MV-4-11 (cell line): ENCODE measurements at places on chromosomes 13 and 19.

GRCh38 chr13:100280681-100281080 is 191.8 kb downstream of the PCCA start:
- no peak for DNase-seq

DNA sequence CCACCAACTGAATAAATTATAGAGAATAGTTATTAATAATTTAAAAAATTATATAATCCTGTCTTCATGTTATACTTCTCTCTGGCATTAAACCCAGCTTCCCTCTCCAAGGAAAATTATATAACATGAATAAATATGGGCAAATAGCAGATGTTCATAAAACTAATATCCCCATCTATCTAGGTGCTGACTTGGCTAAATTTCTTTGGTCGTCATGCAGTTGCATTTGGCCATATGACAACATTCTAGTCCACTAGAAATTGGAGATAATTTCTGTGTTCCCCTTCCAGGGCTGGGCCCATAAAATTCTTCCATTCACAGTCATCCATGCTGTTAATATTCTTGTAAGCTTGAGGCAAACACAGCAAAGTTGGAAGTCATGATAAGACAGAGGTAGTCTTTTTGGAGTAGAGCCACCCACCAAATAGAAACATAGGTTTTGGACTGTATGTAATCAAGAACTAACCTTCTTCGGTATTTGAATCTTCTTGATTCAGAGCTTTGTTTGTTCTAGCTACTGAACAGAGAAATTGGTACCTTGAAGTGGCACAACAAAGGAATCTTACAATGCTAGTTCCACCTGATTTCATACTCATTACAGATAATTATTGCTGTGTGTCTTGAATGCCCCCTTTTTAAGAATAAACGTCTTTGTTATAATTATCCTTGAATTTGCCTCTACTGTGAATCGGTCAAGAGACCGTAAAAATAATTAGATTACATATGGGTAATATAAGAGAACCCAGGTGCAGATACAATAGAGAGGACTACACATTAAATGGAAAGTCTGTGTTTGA is 678.5 kb upstream of the PCDH20 start:
- DNase-seq, result no peak

- DNase-seq, result peak; percentile 90
Measured at GRCh38 chr19:38583219-38583984, 34.4 kb downstream of the MAP4K1 start.

- DNase-seq, result no peak
Measured at GRCh38 chr13:57787058-57787791, 155.7 kb downstream of the PCDH17 start.

- DNase-seq, result no peak
Measured at GRCh38 chr13:44453069-44453468, 79.4 kb downstream of the SERP2 start.

- no peak for DNase-seq
Measured at GRCh38 chr13:79222427-79223205, 183.4 kb downstream of the RBM26 start.

DNA sequence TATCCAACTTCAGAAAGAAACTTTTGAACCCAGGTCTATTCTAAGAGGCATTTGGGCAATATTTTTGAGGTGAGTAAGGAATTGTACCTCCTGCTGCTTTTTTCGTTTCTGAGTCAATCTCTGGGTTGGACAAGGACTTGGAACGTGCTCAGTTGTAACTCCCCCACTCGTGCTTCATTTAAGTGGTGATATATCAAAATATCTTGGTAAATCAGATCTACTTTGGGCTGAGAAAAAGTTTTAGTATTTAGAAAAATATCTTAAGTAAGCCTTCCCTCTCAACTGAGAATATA is 728.9 kb downstream of the EFNB2 start:
- DNase-seq, result no peak

- DNase-seq, result peak; percentile 82
Measured at GRCh38 chr19:18112989-18113478, 15.5 kb downstream of the MAST3 start.

DNA sequence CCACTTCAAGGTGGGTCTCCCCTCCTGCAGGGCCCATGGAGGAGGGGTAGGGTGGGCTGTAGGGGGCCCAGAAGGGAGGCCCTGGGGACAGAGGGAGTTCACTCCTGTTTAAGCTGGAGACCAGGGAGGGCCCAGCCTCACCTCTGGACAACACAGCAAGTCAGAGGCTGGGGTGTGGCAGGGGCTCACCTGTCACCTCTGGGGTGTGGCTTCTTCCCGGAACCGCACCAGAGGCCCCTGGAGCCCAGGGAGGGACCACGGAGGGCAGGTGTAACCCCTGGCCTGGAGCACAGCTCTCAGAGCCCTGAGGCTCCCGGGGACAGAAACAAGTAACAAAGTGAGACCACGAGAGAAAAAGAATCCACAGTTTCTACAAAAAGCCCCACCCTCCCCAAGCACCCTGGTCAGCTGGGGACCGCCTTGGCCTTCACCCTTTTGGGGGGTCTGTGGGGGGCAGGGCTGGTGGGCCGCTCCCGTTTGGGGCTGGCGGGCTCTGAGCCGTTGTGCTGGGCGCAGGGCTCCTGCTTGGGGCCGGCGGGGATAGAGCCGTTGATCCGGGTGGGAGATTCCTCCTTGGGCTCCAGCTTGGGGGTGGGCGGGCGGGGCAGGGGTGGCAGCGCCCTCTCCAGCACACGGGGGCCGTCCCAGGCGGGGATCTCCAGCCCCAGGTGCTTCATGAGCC is 8.0 kb downstream of the SIRT6 start:
- DNase-seq, result no peak

- DNase-seq, result no peak
Measured at GRCh38 chr19:38360839-38361631, 13.3 kb upstream of the PSMD8 start.

DNA sequence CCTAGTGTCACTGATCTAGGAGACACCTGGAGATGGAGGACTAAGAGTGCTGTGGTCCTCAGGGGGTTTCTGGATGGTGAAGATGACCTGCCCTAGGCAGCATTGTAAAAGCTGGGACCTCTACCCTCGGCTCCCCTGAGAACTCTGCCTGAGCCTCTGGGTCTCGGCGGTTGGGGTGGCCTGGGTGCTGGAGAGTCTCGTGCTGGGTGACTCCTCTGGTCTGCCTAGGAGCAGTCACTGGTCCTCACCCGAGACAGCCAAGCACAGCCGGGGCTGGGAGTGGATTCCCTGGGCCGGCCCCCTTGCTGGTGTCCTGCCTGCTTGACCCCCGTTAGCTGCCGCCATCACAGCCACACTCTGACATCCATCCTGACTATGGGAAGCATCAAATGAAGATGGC is 6.7 kb downstream of the KCTD15 start:
- DNase-seq, result no peak
